Stimulated activated CD8-positive, alpha-beta memory T cell treated with anti-CD3 and anti-CD28 coated beads, Interleukin-7, amount 100 ng/mL, for 1 hour (primary cell): ENCODE measurements at places on chromosomes 1 and 21.

DNA sequence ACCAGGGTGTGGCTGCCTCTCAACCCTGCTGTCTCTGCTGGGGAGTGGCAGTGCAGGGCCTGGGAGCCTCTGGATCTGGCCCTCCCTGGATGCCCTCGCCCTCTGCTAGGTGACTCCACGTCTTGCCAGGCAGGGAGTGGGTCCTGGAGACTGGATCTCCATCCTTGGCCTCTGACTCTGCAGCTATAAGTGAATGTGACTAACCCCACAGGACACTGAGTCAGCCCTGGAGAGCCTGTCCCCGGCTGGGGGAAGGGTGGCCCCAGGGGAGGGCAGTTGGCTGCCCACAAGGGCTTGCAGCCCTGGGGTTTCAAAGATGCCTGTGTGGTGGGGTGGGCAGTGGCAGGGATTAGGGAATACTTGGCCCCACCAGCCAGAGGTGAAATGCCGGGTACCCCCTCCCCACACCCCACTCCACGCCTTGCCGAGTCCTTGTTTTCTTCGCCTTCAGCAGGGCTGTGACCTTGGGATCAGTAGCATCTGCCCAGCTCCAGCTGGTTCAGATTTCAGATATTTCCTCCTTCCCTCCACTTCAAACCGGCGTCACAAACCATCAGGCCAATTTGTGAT is 1.9 kb upstream of the MYBPH start:
- no peak for DNase-seq

DNA sequence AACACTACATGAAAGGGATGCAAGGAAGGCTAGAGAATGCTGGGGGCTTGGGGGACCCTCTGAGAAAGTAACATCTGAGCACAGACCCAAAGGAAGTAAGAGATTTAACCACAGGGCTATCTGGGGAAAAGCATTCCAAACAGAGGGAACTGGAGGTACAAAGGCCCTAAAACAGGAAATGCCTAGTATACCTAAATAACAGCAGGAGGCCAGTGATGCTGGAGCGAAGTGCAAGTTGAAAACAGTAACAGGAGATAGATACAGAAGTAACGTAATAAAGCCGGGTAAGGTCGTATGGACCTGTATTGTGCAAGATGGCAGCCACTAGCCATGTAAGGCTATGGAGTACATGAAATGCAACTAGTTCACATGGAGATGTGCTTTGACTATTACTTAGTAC is 52.1 kb downstream of the CD34 start:
- DNase-seq: no peak

- no peak for DNase-seq
Observed at GRCh38 chr1:243407284-243408018, 151.6 kb downstream of the SDCCAG8 start.

- no peak for DNase-seq
Observed at GRCh38 chr1:221363039-221363438, 378.9 kb downstream of the DUSP10 start.

DNA sequence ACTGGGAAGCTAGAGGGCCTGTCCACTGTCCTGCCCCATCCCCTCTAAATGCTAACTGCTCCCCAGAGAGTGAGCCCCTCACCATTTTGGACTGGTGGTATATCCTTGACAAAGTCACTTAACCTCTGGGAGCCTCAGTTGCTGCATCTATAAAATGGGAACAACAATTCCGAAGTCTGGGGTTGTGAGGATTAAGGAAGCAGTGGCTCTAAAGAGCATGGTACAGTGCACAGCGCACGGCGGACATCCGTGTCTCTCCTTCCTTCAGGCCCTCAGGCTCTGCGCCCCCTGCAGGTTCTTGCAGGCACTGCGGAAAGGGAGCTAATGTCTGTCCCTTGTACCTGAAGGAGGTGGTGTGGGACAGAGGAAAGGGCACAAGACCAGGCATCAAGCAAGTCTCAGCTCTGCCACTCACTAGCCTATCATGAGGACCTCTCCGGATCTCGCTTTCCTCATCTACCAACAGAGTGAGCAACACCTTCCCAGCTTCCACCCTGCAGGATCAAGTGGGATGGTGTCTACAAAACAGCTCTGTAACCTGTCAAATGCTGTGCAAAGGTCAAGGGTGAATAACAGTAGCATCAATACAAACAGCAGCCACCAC is 20.1 kb downstream of the ECE1 start:
- DNase-seq: peak; percentile 68

- DNase-seq: no peak
Observed at GRCh38 chr1:228902781-228903433, 167.6 kb downstream of the RHOU start.

GRCh38 chr1:169090900-169091311 is 15.6 kb upstream of the ATP1B1 start:
- no peak for DNase-seq

DNA sequence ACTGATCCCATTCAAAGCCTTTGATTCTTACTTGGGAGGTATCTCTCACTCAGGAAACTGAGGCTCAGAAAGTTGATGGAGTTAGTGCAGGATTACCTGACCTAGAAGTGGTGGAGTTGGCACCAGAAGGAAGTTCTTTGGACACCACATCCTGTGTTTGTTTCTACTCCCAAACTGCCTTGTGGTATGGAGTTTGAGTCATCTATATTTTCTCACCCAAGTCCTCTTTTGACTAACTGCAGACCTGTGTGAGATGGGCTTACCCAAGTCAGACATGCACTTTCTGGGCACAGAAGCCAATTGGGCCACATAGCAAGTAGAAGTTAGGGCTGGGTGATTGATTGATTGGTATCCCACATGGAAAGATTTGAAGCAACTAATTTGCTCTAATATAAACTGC is 36.1 kb downstream of the FGGY start:
- no peak for DNase-seq
